NCI-H1105 (cell line): ENCODE measurements at places on chromosomes 7 and 10.

DNA sequence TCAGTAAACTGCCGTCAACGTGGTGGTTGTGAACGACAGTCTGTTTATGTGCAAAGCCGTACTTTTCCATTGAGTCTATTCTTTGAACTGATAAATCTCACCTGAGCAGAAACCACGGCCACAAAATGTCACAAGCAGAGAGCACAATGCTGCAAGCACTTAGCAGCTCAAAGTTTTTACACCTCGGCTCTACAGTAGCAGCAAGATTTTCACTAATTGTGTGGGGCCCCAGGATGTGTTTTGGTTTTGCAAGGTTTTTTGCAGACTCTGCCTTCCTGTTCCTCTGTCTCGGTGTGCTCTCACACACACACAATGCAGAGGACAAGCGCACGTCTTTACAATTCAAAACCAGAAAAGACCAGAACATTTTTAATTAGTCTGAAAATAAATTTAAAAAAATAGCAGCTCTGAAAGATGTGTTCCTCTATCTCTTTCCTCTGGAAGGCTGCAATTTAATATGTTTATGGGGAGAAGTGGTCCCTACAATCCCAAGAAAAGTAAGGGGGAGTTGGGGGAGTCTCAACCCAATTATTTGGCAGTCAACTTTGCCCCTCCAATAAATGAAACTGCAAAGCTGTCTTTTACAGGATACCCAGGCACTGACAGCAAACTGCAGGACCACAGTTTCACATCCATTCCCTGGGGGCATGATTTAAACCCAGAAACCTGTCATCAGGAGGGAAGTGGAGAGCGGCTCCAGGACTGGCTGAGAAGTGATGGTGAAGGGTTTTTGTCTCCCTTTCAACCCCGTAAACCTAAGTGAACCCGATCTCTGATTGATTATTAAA lies 73.8 kb upstream of the SFMBT2 start:
- no peak for DNase-seq

DNA sequence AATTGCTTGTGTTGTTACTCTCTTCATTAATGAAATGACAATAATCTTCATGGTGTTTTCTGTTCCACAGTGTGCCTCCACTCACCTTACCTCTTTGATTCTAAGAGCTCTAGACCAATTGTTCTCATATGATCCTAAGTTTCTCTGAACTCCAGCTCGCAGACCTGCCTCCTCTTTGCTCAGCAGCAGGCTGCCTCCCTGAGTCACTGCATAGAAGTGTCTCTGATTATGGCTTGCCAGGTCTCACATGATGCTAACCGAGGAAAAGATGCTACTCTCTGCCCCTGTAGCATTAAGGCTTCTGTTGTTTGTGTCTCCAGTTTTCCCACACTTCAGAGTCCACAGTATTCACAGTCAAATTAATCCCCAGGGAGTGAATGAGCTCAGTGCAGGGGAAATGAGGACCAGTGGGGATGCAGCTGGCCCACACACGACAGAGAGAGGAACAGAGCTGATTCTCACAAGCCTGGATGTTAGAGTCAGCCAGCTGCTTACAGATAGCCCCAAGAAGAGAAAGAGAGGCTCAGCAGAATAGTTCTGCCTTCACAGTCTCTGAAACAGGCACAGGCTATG lies 145.9 kb upstream of the EGR2 start:
- no peak for DNase-seq

- DNase-seq = no peak
Measured at GRCh38 chr10:91328320-91328984, 81.7 kb upstream of the HECTD2 start.

- DNase-seq = no peak
Measured at GRCh38 chr10:119112056-119112455, 8.1 kb downstream of the DENND10 start.

DNA sequence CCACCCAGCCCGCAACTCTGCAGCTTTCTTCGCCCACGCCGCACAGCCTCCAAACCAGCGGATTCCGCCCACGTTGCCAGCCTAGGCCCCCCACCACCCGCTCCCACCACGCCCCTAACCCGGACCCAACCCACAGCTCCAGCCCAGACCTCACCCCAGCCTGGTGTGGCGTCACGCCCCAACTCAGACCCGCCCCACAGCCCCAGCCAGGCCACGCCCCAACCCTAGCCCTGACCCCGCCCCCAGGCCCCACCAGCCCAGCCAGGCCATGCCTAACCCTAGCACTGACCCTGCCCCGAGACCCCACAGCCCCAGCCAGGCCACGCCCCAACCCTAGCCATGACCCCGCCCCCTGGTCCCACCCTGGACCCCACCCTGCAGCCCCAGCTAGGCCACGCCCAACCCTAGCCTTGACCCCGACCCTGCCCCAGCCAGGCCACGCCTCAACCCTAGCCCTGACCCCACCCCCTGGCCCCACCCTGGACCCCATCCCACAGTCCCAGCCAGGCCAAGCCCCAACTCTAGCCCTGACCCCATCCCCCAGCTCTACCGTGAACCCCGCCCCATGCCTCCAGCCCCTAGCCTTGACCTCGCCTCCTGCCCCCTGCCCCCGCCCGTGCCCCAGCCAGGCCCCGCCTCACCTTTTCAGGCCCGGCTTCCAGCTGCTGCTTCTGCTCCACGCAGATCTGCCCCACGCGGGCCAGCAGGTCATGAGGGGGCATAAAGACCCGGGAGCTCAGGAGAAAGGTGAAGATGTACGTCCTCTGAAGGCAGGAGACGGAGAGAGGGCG lies 64.0 kb downstream of the RASGEF1A start:
- DNase-seq = no peak

DNA sequence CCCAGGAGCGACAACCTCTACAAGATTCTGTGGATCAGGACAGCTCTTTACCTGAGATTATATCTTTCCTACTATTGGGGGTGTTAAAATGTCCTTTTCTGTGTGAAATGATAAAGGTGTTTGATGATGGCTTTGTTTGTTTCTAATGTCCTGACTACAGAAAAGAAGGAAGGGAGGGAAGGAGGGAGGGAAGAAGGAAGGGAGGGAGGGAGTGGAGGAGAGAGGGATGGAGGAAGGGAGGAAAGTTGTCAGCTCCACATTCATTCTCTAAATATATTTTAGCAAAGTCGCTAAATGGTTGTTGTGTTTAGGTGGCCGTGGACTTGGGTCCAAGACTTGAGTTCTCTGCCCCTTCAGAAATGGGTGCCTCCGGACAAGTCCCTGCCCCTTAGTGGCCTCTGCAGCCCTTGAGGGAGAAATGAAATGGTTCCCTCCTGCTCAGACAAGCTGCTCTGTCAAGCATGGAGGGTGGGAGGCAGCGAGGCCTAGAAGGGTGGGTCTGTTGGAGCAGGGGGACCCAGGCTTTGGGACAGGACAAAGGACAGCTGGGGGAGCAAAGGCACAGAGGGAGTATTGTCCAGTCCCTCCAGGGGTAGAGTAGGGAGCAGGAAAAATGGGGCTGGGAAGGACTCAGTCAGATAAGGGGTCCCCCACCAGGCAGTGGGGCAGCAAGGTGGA lies 4.4 kb downstream of the RGS10 start:
- DNase-seq = no peak

DNA sequence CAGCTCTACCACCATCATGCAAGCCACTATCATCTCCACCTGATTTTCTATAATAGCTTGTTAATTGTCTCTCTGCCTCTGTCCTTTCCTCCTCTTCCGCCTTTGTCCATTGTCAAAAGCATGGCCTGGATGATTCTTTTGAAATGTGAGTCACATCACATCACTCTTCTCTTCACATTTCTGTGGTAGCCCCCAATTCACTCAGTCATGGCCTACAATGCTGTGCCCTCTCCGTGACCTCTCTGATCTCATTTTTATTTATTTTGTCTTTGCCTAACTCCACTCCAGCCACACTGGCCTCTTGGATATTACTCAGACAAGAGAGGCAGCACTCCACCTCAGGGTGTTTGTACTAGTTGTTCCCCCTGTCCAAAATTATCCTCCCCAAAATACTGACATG lies 4.9 kb upstream of the ABCB4 start:
- no peak for DNase-seq

GRCh38 chr10:69220507-69220906 lies 375 bp downstream of the HKDC1 start:
- DNase-seq = no peak

DNA sequence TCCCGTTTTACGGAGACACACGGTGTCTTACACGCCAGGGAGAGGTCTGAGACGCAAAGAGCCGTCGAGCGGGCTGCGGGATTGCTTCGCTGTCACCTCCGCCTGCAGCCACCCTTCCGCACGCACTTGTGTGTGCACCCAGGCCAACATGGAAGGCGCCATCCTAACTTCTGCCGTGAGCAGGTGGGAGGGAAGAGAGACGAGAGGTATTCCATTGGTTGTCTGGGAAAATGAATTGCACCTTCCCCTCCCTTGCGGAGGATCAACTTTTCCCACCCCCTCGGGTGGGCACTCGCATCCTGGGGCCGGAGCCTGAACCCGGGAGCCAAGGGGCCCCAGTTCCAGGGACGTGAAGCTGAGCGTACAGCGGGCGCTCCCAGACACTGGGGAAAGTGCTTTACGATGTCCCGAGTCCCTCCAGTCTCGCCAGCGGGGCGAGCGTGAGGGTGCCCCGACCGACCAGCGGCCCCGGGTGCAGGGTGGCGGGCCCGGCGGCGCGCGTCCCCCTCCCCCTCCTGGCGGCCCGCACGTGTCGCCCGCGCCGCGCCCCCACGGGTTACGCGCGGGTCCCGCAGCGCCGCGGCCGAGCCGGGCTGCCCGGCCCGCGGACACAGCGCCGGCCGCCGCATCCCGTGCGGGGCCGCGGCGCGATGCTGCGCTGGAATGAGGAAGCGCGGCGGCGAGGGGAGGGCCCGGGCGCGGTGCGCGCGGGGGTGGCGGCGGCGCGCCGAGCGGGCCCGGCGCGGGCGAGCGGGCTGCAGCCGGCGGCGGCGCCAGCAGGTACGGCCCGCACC lies 984 bp upstream of the IKZF1 start:
- DNase-seq = no peak

GRCh38 chr7:133481676-133482075 lies 228.8 kb downstream of the EXOC4 start:
- DNase-seq = no peak
